Chondrocyte (in vitro differentiated cells): ENCODE measurements at places on chromosomes 12 and 14. TPM values are rescaled to one million over a fixed set of nuclear protein-coding genes. Genes with fewer than 3 reads are reported as not detected.

The KRT86 gene
- 0.44 to 0.92 TPM (median 0.67 TPM) in 3 replicates for total RNA-seq

The KCNMB4 gene
- 2.9 to 3.7 TPM (median 3.3 TPM) in 3 replicates for total RNA-seq

The ZNF84 gene
- total RNA-seq: 32.0 to 42.0 TPM (median 33.2 TPM) in 3 replicates

GRCh38 chr12:4032924-4033615 is 159.9 kb upstream of the PARP11 start:
- no peak for DNase-seq

DNA sequence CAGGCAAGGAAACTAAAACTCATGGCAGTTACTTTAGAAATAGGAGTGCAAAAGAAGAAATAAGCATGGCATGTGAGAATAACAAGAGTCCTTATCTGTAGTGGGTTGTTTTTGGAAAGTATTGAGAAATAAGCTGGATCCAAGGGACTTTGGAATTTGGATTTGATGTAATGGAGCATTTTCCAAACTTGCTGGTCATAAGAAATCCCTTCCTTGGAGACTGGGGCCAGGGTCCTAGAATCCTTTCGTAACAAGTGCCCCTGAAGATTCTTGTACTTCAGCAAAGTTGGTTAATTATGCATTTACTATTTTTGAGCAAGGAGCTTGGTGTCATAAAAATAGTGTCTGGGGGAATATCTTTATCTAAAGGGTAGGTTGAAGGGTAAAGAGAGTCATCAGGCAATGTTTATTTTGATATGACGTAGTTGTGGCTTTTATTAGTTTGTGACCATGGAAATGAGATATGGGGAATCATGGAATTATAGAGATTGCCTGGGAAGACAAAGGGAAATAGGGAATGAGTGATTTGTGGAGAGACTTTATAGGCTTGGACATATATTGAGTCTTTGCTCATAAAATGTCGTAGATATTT is 53.9 kb downstream of the WNK1 start:
- no peak for DNase-seq
